Prostate gland (tissue), 2 donors: ENCODE measurements at places on chromosomes 12 and 14. TPM values are rescaled to one million over a fixed set of nuclear protein-coding genes. Genes with fewer than 3 reads are reported as not detected.

CELA1 gene
- total RNA-seq, result not detected

USP44 gene
- total RNA-seq, result 2.8 TPM

ALDH1L2 gene
- 2.6 TPM for total RNA-seq

RNASE9 gene
- not detected for total RNA-seq

PLBD1 gene
- total RNA-seq, result 19.5 TPM

CLEC9A gene
- total RNA-seq, result not detected

SLC25A47 gene
- not detected for total RNA-seq

NPFF gene
- total RNA-seq, result not detected

PDE3A gene
- 6.2 TPM for total RNA-seq

IGF1 gene
- total RNA-seq, result 6.9 TPM

MDP1 gene
- total RNA-seq, result 25.5 TPM

ADAMTS20 gene
- 0.23 TPM for total RNA-seq

LALBA gene
- total RNA-seq, result 1.6 TPM

SUOX gene
- total RNA-seq, result 49.6 TPM

KRT82 gene
- total RNA-seq, result not detected

DTX1 gene
- 2.6 TPM for total RNA-seq

MAP3K9 gene
- total RNA-seq, result 9.5 TPM

CCND2 gene
- total RNA-seq, result 46.1 TPM

RNFT2 gene
- total RNA-seq, result 4.7 TPM

DEGS2 gene
- total RNA-seq, result 2.8 TPM

IL26 gene
- total RNA-seq, result not detected

APOF gene
- total RNA-seq, result 1.1 TPM

MLF2 gene
- total RNA-seq, result 282 TPM

HRK gene
- not detected for total RNA-seq

SVOP gene
- 0.06 TPM for total RNA-seq

PRH2 gene
- total RNA-seq, result 1.8 TPM

SPPL3 gene
- total RNA-seq, result 36.0 TPM

CHMP4A gene
- 66.8 TPM for total RNA-seq

KCNA5 gene
- 0.68 TPM for total RNA-seq

PRR4 gene
- total RNA-seq, result 66.9 TPM

CCDC196 gene
- total RNA-seq, result 2.6 TPM

MGAT4C gene
- 2.6 TPM for total RNA-seq

BDKRB1 gene
- total RNA-seq, result 2.3 TPM

BCDIN3D gene
- total RNA-seq, result 8.0 TPM

MLXIP gene
- total RNA-seq, result 13.1 TPM

AQP2 gene
- 2.7 TPM for total RNA-seq

RNASE1 gene
- total RNA-seq, result 3,158 TPM

IFNG gene
- total RNA-seq, result not detected

KRT8 gene
- 536 TPM for total RNA-seq

ARF3 gene
- total RNA-seq, result 92.4 TPM
